ENCODE measurements at places on chromosomes 6 and 20.
A peak's percentile ranks its signal among the peaks of the same experiment; 100 is the strongest.

DNA sequence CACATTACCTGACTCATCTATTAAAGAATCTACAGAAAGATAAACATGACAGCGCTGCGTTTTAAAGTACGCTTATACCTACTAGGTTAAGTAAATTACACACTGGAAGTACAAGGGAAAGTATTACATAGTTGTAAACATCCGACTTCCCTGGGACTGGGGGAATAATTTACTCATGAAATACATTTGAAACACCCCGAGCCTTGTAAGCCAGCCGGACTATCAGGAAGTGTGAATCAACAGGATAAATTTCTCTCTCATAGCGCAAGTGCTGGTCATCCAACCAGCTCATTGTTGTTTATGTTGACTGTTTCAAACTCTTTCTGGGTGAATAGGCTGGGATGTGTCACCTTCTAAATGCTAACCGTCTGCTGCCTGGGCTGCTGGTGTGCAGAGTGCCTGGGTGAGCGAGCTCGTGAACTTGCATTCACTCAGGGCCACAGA is 4.9 kb downstream of the BMP6 start:
- DNase-seq = no peak

DNA sequence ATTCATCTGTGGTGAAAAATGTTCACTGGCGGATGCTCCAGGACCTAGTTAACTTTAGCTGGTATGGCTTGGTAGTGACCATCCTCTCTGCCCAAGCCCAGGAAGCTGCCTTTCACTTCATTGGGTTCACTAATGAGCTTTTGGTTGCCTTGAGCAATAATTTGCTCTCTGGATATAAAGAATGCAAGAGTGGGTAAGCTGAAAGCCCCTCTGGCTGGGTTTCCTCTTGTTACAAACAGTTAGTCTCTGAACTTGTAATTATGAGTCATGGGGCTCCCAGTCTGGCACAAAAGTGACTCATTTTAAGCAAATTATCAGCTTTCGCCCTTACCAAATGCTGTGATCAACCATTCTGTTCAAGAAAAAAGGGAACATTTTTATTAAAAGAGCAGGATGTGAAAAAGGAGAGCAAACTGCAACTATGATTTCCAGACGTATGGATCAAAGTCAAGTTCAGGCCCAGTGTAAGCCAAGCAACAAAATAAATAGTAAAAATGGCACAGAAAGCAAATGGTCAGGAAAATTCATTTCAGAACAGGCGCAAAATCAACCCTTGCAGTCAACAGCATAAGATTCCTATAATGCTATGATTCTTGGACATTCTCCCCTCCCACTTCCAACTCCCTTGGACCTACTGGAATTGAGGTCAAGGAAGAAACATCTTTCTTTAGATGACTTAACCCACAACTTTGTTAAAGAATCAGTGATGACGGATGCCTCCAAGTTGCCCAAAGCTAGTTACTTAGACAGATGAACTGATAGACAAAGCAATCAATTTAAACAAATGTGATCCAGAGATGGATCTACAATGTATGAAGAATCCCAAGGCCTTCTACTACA is 130.0 kb upstream of the KCNK16 start:
- peak; percentile 2 for DNase-seq

GRCh38 chr6:120083186-120083585 is 733.6 kb upstream of the MAN1A1 start:
- no peak for DNase-seq

DNA sequence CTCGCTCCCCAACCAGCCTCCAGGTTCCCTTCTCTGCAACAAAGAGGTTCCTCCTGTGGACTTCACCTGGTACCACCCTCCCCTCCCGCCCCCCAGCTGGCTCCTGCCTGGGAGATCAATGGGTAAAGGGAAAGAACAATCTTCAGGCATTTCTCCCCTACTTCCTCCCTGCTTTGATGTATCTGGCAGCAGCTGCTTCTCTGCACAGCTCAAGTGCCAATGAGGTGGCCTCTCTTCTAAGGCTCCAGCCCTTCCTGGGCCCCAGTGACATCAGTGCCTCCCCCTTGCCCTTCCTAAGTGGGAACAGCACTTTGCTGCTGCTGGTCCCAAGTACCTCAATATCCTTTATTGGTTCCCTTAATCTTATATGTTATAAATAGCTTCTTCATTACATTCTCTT is 23.5 kb downstream of the MOCS1 start:
- DNase-seq = no peak

GRCh38 chr6:39312912-39313525 is 1.2 kb downstream of the KCNK17 start:
- DNase-seq = no peak

DNA sequence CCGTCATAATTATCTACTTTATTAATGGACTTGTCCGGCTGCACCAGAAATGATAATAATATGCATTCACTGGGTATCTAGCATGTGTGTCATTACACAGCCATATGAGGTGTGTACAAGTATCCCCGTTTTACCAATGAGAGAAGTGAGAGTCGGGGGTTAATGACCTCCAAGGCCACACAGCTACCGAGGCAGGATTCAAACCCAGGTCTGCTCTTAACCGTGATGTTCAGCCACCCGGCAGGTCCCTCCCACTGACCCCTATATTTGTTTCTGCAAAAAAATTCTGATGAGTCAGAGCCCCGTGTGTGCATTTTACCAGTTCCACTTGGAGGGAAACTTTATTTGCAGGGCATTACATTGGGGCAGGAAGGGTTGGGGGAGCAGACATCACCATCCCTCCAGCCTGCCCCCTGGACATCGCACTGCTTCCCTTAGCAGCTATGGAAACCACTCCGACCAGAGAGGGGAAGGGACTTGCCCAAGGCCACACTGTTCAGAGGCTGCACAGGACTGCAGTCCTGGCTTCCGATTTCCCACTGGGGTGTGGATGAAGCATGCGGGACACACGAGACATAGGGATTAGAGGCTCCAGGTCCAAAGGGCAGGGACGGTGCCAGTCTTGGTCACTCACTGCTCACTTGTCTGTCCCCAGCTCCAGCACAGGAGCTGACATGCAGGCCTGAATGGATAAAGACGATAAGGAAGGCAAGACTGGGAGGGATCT is 10.1 kb upstream of the SRC start:
- no peak for DNase-seq

DNA sequence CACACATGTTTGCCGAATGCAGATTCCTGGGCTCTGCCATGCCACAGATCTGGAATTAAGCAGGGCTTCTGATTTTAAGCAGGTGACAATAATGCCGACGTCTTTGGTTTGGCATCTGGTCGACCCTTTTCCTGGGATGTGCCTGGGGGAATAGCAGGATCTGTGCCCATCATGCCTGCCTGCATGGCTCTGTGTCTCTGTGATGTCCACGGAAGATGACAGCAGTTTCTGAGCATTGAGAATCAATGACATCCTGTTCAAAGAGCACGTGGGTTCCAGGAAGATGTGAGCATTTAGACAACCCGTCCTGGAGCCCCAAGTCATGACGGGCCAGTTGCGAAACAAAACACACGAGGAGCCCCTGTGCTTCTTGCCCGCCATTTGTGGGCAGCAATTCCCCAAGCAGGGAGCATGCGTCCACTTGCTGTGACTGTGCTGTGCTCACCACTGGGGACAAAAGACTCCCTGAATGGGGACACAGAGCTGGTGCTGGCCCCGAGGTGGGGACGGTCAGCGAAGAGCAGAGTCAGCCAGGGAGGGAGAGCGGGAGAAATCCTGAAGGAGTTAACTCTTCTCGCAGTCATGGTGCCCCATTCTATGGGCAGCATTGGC is 110.1 kb downstream of the ERMARD start:
- no peak for DNase-seq

DNA sequence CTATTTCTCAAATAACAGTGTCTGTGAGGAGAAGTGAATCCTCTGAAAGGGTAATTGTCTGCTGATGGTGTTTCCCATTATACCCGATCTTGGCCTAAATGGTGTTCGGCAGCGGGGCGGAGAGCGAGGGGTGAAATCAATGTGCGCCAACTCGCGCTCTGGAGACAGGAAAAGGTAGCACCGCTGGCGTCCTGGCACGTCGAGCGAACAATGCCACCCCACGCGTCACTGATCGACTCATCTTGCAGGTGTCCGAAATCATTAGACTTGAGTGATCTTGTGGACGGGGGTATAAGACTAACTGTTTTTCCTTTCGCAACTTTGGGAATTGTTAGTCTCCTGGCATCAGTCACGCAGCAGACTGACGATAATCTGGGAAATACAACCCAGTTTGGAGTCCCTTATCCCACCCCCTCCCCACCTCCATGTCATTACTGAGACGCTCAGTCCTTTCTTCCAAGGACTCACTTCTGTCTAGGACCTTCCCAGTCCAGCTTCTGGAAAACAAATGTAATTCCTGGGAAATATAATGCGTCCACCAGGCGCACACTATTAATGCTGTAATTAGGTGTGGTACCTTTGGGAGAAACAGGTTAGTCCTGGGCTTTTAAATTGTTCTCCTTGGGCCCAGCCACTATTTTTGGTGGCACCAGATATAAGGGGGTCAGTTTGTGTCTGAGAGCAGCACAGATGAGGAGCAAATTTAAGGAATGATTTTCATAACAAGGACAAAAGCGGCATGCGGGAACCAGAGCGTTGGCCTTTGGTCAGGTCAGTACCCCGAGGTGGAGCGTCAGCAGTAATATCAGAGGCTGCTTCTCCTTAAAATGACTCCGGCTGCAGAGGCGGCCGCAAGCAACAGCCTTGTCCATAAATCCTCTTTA is 2.3 kb downstream of the LINC00237 start:
- DNase-seq = no peak

GRCh38 chr20:3158968-3159431 is 665 bp downstream of the FASTKD5 start:
- peak; percentile 42 for DNase-seq

DNA sequence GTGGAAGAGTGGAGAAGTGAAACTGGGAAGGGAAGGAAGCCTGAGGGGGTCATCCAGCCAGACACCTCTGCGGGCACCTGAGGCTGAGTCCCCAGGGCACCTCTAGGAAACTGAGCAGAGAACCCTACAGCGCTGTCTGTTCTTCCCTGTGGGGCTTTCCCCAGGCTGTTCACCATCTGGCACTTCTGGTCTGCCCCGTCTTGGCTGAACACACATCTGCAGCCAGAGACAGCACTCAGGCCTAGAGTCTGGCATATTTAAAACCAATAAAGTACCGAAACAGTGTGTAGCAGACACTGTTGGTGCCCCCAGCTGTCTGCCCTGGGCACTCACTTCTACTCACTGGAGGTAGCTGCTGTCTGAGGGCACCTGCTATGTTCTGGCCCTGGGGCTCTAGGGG is 9.4 kb upstream of the ARFGEF2 start:
- DNase-seq = no peak

GRCh38 chr6:132814716-132815570 is 574 bp downstream of the RPS12 start:
- DNase-seq = peak; percentile 64

- DNase-seq = peak; percentile 20
Measured at GRCh38 chr20:24406750-24407149, 62.7 kb upstream of the SYNDIG1 start.

DNA sequence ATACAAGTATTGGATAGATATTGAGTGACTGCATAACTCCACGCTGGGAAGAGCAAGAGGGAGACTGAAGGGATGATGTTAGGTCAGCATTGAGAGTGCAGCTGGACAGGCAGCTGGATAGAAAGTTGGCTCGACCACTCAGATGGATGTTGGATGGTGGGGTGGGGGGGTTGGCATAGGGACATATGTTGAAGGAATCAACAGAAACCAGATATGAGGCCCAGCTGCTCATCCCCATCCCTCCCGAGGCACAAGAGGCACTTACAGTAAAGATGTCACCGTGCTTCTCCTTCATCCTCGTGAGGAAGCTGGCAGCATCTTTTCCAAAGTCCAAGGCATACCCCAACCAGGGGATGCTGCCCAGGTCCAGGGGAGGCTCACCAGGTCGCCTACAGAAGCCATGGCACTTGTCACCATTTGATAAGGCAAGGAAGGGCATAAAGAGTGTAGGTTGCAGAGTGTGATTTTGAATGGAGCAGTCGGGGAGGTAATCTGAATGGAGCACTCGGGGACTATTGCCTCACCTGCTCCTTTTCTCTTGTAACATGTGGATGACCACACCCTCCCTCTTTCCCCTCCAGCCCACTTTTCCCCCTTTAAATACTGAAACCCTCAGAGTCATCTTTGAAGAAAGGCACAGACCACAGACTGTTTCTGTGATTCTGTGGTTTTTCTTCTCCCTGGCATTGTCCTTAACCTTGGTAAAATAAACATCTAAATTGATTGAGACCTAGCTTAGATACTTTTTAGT is 18.0 kb downstream of the PTGIS start:
- peak; percentile 61 for DNase-seq

- DNase-seq = no peak
Measured at GRCh38 chr6:13260831-13261230, 67.5 kb downstream of the TBC1D7 start.

DNA sequence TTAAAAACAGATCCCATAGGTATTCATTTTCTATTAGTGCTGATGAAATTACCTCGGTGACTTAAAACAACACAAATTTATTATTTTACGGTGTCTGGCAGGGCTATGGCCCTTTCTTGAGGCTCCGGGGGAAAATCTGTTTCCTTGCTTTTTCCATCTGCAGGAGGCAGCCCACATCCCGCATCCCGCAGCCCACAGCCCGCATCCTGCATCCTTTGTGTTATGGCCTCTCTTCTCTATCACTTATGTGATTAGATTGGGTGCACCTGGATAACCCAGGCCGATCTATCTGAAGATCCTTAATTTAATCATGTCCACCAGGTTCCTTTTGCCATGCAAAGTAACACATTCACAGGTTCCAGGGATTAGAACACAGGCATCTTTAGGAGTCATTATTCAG is 407.8 kb downstream of the CDC5L start:
- no peak for DNase-seq

GRCh38 chr6:43368259-43369160 is 937 bp downstream of the ZNF318 start:
- DNase-seq = no peak

- no peak for DNase-seq
Measured at GRCh38 chr6:168206186-168206585, 113.4 kb downstream of the DACT2 start.

DNA sequence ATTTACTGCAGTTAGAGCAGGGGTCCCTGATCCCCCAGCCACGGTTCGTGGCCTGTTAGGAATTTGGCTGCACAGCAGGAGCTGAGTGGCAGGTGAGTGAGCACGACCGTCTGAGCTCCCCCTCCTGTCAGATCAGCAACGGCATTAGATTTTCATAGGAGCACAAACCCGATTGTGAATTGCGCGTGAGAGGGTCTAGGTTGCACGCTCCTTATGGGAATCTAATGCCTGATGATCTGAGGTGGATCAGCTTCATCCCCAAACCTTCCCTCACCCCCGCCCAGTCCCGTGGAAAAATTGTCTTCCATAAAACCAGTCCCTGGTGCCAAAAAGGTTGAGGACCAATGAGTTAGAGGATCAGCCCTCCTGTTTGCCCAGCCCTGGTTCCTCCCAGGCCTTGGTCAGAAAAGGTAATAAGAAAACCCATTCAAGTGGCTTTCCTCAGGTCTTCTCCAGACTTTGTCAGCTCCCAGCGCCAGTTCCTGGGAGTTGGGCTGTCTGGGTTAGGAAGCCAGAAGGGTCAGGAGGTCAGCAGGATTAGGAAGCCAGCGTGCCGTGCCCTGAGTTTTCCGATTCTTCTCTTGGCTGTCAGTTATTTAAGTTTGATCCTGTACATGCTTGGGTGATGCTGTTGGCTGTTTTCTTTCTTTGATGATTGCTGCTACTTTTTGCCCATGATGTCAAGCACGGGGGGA is 139.9 kb upstream of the PMEPA1 start:
- no peak for DNase-seq
